ENCODE measurements at places on chromosomes 4 and X. TPM values are rescaled to one million over a fixed set of nuclear protein-coding genes. Genes with fewer than 3 reads are reported as not detected.
A peak's percentile ranks its signal among the peaks of the same experiment; 100 is the strongest.

DNA sequence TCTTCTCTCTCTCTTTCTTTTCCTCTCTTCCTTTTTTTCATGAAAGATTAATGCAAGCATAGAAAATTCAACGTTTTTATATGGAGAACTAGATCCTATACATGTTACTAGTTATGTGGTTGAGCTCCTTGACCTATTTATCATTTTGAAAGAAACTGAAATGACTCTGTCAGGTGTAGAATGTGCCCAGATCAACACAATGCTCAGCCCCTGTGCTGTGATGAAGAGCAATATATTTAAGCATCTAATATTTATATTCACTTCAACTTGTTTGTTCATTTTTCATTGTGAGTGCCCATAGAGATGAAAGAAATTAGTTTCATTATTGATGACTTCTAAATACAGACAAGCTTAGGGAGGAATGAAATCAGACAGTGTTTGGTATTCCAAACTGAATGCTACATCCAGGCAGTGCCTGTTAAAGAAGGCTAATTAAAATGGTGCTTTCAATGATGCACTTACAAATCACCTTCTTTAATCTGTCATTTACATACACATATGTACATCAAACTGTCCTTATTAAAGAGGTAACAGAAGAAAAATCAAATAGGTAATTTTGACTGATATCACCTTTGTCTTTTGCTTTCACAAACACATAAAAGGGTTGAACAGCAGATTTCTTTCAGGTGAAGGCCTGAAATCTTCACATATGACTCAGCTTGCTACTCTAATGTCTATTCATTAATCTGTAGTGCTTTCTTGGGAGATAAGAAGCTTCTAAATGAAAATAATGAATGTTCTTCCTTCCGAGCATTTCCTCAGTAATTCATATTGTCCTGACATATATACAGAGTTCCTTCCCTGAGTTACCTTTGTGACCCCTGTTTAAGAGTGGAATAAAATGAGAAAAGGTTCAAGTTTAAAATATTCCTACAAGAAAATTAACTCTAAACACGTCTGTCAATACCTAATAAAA lies 915.9 kb downstream of the PDHA2 start:
- no peak overlapping the region for H3K27ac ChIP-seq
- H3K27me3 ChIP-seq, result no peaks in the 10 kb centered on the region
- H3K36me3 ChIP-seq, result no peaks in the 10 kb centered on the region
- DNase-seq, result no peak
- H3K4me3 ChIP-seq, result no peak overlapping the region
- H3K4me1 ChIP-seq, result no peaks in the 10 kb centered on the region

DNA sequence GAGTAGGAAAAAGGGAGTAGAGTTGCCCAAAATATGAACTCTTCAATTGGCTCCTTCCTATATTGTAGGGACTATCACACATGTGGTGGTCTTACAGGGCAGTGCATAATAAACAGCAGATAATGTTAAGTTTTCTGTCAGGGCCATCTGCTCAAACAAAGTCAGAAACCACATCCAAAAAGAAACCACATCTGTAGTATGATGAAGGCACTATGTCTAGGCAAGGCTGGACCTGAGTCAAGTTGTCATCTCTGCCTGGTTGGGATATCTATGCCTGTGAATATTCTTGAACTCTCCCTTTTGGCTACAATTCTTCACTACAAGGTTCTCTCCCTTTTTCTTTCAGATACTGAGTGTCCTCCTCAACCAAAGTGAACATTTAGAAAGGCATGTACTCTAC lies 109.4 kb upstream of the C1GALT1C1 start:
- no peak for DNase-seq
- no peaks in the 10 kb centered on the region for H3K36me3 ChIP-seq
- no peak overlapping the region for H3K4me3 ChIP-seq
- H3K27me3 ChIP-seq, result no peaks in the 10 kb centered on the region
- H3K27ac ChIP-seq, result no peak overlapping the region

GRCh38 chrX:140071037-140071436 lies 105.7 kb upstream of the CXorf66 start:
- no peak for DNase-seq
- no peak overlapping the region for H3K27ac ChIP-seq
- H3K4me1 ChIP-seq, result no peaks in the 10 kb centered on the region
- no peaks in the 10 kb centered on the region for H3K27me3 ChIP-seq
- H3K36me3 ChIP-seq, result no peaks in the 10 kb centered on the region

- H3K27ac ChIP-seq, result no peak overlapping the region
- no peaks in the 10 kb centered on the region for H3K27me3 ChIP-seq
- no peaks in the 10 kb centered on the region for H3K36me3 ChIP-seq
- no peaks in the 10 kb centered on the region for H3K4me1 ChIP-seq
- no peak for DNase-seq
These were observed 11.5 kb downstream of the DCLK2 start for GRCh38 chr4:150089732-150090131.

- no peaks in the 10 kb centered on the region for H3K4me1 ChIP-seq
- H3K36me3 ChIP-seq, result no peaks in the 10 kb centered on the region
- H3K4me3 ChIP-seq, result no peak overlapping the region
- DNase-seq, result no peak
- H3K27ac ChIP-seq, result no peak overlapping the region
These were observed 156.8 kb upstream of the STS start for GRCh38 chrX:6990552-6991193.

Gene PPP2R2C
- total RNA-seq, result not detected

Gene UVSSA
- 14.1 TPM for total RNA-seq

GRCh38 chrX:14351611-14352303 lies 177.6 kb upstream of the GLRA2 start:
- no peak overlapping the region for H3K4me3 ChIP-seq
- H3K27ac ChIP-seq, result no peak overlapping the region
- H3K27me3 ChIP-seq, result no peaks in the 10 kb centered on the region
- H3K36me3 ChIP-seq, result no peaks in the 10 kb centered on the region

GRCh38 chrX:47321823-47322371 lies 48.5 kb upstream of the ZNF157 start:
- no peak for DNase-seq
- no peaks in the 10 kb centered on the region for H3K4me1 ChIP-seq
- H3K27ac ChIP-seq, result no peak overlapping the region
- H3K4me3 ChIP-seq, result no peak overlapping the region

GRCh38 chr4:87939978-87940690 lies 35.4 kb upstream of the SPP1 start:
- H3K27me3 ChIP-seq, result no peaks in the 10 kb centered on the region
- no peak overlapping the region for H3K27ac ChIP-seq
- no peaks in the 10 kb centered on the region for H3K4me1 ChIP-seq
- no peak for DNase-seq

DNA sequence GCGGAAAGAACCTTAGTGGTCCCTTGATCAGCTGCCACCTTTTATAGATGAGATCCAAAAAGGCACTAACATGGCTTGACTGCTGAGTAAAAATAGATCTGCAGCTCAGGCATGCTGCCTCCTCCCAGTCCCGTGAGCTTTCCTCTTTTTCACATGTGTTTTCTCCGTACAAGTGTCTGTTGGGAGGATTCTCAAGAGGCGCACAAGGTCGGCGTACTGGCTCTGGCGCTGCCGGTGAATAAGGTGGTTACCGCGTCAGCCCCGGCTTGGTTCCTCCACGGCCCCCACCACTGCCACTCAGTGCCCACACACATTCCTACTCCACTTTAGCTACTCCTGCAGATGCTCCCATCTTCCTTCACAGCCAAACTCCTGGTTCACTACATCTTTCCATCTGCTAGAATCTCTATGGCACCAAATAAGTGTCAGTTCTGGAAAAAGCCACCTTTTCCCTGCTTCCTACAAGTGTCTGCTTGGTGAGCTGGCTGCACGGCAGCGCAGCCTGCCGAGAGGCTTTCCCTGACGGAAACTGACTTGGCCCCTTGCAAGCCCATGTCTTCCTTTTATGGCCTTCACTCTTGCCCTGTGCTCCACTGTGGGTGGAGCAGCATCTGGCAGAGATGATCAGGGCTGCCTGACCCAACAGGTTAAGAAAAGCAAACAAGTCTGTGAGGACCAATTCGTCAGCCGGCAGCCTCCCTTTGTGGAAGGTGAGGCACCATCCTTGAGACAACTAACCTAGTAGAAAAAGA lies 99.8 kb downstream of the KLHL8 start:
- H3K4me3 ChIP-seq, result no peak overlapping the region
- H3K36me3 ChIP-seq, result peaks cover 12% of the 10 kb centered on the region
- no peak for DNase-seq

DNA sequence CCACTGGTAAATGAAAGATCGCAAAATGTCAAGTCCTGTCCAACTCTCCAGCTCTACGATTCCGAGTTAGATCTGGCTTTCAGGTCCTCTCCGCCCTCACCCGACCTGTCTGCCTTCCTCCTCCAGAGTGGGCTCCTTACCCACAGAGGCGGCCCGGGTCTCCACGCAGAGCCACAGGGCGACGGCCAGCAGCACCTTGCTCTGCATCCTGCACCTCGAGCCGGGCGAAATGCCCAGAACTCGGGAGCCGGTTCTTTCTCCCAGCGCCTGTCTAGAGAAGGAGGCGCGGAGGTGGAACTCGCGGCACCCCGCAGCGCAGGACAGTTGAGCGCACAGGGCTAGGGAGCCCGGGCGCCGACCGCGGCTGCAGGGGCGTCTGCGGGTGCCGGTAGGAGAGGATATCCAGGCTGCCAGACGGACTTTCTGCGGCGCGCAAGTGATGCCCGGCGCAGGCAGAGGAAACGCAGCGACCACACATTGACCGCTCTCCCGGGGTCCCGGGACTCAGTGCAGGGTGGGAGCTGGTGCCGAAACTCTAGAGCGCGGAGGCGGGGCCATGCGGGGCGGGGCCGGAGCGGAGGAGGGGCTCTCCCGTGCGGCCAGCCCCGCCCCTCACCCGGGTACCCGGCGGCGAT lies at the start of gene KDR:
KDR (minus strand) TSS at position 509 of the 635 bp plus-strand sequence; CDS start at position 207, 302 bp downstream.
- H3K36me3 ChIP-seq, result peaks cover 3% of the 10 kb centered on the region
- peaks cover 22% of the 10 kb centered on the region for H3K4me1 ChIP-seq
- peaks cover 6% of the 10 kb centered on the region for H3K27me3 ChIP-seq
- DNase-seq, result peak; percentile 85

DNA sequence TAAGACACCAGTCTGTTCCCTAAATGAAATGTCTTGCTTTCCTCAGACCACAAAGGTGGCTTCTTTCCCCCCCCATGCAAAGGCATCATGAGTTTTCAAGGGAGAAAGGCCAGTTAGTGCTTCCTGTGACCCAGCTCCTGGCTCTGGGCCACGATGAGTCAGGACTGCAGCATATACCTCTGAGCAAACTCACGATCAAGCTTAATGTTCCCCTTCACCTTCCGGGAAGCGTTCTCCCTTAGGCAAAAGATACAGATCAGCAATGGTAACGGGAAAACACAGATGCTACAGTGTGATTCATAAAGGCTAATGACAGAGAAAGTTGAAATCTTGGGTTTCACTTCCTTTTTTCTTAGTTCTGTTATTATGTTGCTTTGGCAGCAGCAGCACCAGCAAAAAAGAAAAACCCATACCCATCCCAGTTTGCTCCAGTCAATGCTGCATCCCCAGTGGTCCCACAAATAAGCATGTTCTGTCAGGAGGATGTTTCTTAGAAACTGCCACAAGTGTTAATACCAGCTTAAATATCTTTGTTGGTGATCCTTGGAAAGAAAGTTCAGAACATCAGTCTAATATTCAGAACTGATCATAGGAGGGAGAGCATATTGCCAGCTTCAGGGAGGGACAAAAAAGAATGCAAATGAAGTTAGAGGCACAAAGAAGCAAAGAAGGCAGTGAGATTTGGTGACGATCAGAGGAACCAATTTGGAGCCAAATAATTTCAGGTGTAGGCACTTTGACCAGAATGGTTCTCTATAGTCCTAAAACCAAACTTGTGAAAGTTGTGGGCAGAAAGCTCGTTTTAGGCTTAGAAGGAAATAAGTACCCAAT lies 41.2 kb downstream of the LONRF3 start:
- H3K4me3 ChIP-seq, result no peak overlapping the region
- H3K27ac ChIP-seq, result no peak overlapping the region
- no peaks in the 10 kb centered on the region for H3K4me1 ChIP-seq
- H3K27me3 ChIP-seq, result no peaks in the 10 kb centered on the region

DNA sequence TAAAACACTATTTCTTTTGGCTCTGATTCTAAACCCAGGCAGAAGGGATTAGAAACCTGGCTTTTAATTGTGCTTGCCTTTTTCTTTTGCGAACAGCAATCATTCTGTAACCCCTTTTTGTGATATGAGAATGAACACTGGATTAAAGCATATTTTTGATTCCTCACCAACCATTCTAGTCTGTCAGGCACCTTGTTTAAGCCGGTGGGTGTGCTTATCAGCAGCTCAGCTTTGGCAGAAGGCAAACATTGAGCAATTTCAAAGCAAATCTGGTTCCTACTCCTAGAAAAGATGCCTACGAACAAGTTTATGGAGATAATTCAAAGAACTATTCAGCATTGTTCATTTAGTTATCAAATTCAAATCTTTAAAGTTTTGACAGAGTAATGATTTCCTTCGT lies 265.1 kb upstream of the FAM241A start:
- H3K27ac ChIP-seq, result no peak overlapping the region
- H3K36me3 ChIP-seq, result no peaks in the 10 kb centered on the region
- H3K27me3 ChIP-seq, result no peaks in the 10 kb centered on the region
- no peak for DNase-seq
- H3K4me3 ChIP-seq, result no peak overlapping the region

- no peak overlapping the region for H3K27ac ChIP-seq
- no peaks in the 10 kb centered on the region for H3K36me3 ChIP-seq
- DNase-seq, result no peak
- H3K27me3 ChIP-seq, result no peaks in the 10 kb centered on the region
These were observed 63.0 kb upstream of the ENPP6 start for GRCh38 chr4:184280591-184281071.

DNA sequence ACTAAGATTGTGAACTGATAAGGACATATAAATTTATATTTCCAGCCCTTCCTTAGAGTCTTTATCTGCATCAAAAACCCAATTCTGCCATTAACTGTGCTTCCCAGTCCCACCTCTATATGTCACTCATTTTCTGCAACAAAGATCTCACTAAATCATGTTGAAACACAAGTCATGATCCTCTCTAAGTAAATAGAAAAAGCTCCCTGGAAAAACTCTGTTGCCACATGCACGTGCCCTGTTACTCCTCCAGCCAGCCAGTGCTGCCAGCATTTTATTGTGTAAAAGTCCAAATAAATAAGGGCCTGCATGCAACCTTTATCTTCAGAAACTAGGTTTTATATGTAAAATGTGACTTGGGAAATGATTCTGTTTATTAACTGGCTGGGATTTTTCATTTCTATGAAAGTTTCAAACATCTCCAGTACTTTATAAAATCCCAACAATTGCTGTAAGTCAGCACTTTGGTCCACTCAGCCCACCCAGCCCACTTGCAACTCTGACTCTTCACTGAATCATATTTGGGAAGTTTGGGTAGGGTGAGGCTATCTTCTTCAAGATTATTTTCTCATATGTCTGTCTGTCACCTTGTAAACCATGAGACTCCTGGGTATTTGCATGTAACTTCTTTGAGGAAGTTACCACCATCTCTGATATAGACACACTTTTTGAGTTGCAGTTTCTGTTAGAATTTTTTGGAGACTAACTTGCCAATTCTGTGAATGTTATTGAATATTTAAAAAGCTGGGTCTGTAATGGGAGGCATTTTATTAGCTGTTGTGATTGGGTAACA lies 40.0 kb upstream of the SMARCA5 start:
- H3K27me3 ChIP-seq, result no peaks in the 10 kb centered on the region
- peaks cover 37% of the 10 kb centered on the region for H3K36me3 ChIP-seq
- H3K4me3 ChIP-seq, result no peak overlapping the region

All from cardiac muscle cell (in vitro differentiated cells and primary cell).